ENCODE measurements at places on chromosomes 2 and 18.

- no peak for DNase-seq
Observed at GRCh38 chr2:223227338-223227737, 175.3 kb downstream of the KCNE4 start.

- no peak for DNase-seq
Observed at GRCh38 chr2:45069684-45070083, 60.4 kb upstream of the SIX2 start.

GRCh38 chr18:24726727-24727492, 266.5 kb downstream of the HRH4 start:
- peak; percentile 46 for DNase-seq

- DNase-seq: no peak
Observed at GRCh38 chr2:165113414-165113813, 90.4 kb downstream of the SCN3A start.

DNA sequence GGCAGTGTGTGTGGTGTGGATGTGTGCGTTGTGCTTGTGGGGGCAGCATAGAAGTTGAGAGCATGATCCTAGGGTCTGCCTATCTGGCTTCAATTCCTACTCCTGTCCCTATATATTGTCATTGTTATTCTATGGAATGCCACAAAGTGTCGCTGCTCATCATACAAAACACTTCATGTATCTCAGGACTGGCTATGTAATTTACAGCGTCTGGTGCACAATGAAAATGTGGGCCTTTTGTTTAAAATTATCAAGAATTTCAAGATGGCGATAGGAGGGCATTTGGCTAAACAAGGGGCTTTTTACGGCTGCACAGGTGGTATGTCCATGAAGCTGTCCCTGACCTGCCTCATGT, 3.4 kb downstream of the SERPINB2 start:
- no peak for DNase-seq

GRCh38 chr2:136510244-136510643, 255.1 kb upstream of the THSD7B start:
- no peak for DNase-seq

GRCh38 chr2:9187620-9188214, 18.9 kb upstream of the ASAP2 start:
- no peak for DNase-seq

- no peak for DNase-seq
Observed at GRCh38 chr2:240172071-240172895, 31.8 kb upstream of the OTOS start.

DNA sequence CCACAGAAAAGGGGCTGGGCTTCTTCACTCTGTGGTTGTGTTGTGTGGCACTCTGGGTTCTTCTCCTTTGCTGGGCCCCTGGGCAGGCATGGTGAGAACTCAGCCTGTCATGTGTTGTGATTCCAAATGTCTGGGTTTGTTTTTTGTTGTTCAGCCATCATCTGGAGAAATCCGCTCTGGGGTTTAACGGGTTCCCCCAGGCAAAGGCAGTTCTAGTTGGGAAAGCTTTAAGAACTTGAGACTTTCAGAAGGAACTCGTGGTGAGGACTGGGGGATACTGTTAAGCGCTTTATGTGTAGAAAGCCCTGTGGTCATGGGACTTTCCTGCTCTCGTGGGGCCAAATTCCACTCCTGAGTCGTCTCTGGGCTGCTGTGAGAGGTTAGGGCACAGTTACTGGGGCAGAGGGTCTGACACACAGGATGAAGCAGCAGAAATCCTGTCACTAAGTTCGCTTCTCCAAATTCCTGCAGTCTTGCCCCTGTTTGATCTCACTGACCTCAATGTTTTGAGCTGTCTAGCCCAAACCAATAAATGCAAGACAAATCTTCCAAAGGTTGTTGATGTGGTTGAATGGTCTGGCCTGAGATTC, 87.7 kb downstream of the RAPGEF4 start:
- DNase-seq: no peak

DNA sequence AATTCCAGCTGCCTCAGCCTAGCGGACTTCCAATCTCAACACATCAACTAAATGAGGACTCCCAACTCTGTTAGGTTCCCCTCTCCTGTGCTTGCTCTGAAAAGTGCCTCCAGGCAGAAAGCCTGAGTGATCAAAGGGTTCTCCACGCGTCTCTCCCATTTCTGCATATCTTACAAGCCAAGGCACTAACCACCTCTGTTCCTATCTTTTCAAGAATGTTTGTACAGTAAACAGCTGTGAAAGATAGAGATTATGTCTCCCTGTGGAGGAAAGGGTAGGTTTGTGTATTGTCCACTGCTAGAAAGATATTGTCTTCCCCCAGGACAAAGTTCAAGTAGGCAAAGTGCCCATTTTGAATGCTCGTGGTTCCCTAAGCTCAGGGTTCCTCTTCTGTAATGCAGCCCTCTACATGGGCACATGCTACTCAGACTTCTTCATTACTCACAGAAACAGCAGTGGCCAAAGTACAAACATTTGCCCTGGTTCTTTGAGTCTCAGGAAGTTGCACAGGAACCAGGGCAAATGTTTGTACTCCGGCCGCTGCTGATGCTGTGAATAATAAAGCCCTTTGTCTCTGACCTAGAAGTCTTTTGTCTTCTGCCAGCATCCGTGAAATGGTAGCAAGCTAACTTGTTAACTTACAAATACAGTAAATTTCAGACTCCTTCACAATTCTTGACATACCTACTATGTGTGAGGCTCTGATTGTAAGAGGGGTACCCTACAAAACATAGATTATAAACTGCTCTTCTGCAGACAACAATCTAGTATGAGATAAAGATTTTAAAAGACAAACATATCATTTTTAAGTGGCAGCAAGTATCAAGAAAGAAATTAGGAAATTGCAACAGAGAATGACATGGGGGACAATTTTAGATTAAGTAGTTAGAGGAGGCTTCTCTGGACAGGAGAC, 44.5 kb downstream of the PKDCC start:
- DNase-seq: no peak

DNA sequence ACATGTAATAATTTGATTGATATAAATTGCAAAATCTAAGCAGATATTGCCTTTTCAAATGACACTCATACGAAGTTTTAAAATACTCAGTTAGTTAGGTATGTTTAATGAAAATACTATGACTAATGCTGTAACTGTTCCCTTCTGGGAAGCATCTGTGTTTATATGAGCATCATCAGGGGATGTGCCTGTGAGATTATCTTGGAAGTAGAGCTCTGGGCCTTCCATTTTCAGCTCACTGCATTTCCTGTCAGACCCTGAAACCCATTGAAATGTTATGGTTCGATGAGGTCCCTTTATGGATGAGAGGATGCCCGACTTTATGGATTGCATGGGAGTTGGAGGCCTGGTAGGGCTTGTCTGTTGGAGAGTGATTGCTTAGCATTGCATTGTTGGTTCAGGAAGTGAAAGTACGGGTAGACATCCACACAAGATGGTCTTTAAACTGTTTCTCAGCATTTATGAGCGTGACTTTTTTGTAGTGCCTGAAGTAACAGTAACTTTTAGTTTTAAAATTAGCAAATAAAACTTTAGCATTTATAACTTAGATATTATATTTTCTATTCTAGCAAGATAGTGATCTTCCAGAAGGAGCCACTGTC, 28.7 kb downstream of the ELP2 start:
- no peak for DNase-seq

DNA sequence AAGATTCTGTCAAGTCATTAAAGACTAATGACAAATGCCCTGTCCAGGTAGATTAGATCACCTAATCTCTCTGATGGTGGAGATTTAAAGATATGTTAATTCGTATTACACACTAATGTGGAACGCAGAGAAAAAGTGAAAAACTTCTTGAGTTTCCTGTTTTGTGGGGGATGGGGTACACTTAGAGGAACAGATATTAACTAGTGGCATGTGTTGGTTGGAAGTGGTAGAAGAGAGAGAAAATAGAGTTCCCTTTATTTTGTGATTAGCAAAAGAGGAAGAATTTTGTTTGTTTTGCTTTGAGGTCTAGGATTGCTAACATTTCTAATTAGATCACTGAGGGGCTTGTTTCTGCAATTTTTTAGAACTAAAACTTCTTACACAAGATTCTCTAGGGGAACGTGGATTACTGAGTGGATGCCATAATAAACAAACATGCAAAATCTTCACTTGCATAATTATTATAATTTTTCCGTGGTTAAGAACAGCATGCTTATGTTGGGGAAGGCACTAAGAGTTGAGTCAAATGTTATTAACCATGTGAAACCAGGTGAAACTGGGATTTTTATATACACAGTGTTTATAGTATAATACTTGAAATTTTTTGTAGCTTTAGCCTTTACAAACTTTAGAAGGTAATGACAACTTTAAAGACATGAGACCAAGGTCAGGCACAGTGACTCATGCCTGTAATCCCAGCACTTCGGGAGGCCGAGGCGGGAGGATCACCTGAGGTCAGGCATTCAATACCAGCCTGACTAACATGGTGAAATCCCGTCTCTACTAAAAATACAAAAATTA, 97.4 kb upstream of the STK17B start:
- DNase-seq: no peak

GRCh38 chr2:46305187-46305586, 8.0 kb downstream of the EPAS1 start:
- no peak for DNase-seq

DNA sequence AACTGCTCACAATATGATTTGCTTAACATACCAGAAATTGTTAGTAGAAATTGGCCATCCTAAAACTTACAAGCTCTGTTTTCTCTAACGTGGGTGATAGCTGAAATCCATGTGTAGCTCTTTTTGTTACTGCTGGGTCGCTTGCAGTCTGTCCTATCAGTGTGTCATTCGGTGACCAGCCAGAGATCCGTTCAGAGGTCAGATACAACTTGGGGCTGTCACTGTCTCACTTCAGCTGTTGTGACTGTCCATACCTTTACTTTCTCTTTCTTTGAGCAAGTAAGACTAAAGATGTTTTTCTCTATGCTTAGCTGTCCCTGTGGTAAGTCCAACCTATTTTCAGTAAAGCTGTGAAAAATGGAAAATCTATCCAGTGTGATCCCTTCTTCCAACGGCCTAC, 282.9 kb upstream of the KCNH7 start:
- DNase-seq: no peak

GRCh38 chr18:48385596-48385995, 23.6 kb downstream of the ZBTB7C start:
- no peak for DNase-seq

- no peak for DNase-seq
Observed at GRCh38 chr2:200263279-200263678, 43.2 kb upstream of the SPATS2L start.

GRCh38 chr2:955829-956731, 5.4 kb downstream of the SNTG2 start:
- DNase-seq: no peak

DNA sequence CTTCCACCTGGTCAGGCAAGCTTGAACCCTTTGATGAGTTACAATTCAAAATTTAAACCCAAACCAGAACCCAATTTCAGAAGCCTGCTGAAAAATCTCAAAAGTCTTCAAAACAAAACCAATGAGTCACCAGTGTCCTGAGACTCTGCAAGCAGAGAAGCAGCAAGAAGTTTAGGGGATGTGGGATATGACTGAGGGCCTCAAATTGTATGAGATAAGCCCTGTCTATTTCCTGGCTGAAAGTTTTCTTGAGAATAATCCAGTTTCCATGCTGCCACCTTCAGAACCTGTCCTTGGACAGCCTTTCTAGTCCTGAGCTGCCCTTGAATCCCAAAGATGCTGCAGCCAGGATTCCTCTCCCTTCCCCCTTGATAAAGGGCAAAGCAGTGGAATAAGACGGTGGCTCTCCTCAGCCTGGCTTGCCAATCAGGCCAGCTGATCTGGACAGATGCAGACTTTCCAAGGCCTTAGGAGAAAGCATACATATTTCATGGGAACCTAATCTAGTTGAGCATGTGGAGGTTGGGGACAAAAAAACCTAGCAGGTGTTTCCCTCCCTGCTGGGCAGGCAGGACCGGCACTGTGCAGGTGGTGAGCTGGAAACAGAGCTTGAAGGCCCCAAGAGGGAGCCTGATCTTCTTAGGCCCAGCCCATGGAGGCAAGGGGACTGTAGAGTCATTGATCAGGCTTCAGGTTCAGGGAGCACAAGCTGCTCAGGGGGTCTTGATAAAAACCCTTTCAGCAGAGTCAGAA, 278.0 kb upstream of the MGAT5 start:
- DNase-seq: no peak

- no peak for DNase-seq
Observed at GRCh38 chr2:157747695-157748370, 119.2 kb upstream of the ACVR1C start.

DNA sequence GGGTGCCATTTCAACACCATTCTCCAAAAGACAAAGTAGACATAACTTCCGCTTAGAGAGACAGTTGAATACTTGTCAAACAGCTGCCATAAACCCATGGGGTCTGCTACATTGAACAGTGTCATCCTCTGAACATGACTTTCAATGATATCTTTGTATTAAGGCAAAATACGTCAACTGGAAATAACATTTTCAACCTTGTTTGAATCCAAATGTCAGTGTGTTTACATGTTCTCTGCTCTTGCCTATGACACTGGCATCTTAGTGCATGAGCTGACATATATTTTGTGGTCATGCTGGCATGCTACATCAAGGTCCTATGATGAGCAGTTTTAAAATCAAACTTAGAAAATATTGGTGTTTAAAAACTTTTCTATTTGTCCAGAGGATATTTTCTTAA, 1548.1 kb upstream of the LRRTM1 start:
- no peak for DNase-seq

GRCh38 chr18:54060343-54061005, 164.0 kb downstream of the MBD2 start:
- no peak for DNase-seq

DNA sequence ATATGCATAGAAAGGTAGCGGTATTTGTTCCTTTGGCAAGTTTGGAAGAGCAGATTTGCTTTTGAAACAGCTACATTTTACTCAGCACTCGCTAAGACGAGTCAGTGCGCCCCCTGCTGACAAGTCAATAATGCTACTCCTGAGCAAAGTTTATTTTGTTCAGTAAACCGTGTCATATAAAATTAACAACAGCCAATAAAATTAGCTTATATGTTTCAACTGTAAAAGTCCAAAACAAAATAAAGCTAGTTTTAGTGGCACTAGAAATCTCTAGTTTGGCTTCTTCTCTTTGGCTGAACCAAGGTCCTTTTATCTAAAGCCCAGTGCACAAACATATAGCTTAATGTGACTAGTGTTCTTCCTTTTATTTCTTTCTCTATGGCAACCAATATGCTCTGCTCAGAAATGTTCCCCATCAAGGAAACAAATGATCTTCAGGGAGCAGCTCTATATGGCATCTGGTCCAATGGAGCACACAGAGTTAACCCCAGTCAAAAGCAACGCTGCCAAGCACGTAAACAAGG, 4.2 kb upstream of the POU3F3 start:
- peak; percentile 48 for DNase-seq

DNA sequence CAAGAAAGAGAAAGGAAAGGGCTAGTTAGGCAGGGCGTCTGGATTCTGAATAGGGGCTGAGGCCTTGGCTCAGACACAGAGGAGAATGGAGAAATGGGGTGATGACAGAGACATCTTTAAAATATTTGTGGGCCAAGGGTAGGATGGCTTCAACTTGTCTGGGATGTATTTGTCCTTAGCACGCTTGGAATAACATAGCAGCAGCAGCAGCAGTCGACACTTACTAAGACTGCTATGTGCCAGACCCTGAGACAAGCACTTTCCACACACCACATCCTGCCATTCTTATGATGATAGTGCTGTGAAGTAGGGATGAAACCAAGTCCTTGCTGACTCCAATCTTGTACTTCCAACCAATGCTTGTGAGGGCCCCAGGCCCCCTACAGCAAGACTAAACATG, 2.6 kb downstream of the IL1RL1 start:
- DNase-seq: no peak

- no peak for DNase-seq
Observed at GRCh38 chr18:43789234-43790000, 512.1 kb upstream of the SYT4 start.

GRCh38 chr2:656676-657075, 20.5 kb downstream of the TMEM18 start:
- DNase-seq: no peak

GRCh38 chr2:150028322-150028721, 440.7 kb upstream of the MMADHC start:
- no peak for DNase-seq
